ENCODE measurements at places on chromosomes 12 and 14.

- DNase-seq = peak; percentile 83
These were observed 60.7 kb upstream of the BDKRB2 start for GRCh38 chr14:96143906-96144305.

- peak; percentile 18 for DNase-seq
These were observed 8.3 kb upstream of the OR11H6 start for GRCh38 chr14:20215196-20215595.

GRCh38 chr14:67581643-67582042 is 18.4 kb downstream of the PIGH start:
- DNase-seq = no peak

DNA sequence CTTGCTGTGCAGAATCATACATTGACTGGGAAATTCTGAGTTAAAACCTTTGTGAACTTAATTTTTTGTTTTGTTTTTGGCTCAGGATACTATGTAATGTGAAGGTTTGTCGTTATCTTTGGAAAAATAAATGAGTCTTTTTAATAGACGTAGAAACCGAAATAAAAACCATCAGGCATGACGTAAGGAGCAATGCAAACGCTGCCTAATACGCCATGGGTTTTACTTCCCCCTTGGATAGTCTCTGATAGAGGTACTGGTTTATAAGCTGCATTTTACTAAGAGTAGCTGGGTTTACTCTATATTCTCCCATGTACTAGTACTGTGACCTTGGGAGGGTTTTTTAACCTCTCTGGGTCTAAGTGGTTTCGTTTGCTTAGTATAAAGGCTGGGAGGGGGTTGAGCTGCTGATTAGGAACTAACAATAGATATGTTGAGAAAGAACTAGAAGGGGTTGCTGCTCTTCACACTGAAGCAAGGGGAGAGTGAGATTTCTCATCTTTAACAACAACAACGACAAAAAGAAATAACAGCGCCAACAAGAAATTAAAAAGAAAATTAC is 66.8 kb upstream of the SLCO1C1 start:
- no peak for DNase-seq

DNA sequence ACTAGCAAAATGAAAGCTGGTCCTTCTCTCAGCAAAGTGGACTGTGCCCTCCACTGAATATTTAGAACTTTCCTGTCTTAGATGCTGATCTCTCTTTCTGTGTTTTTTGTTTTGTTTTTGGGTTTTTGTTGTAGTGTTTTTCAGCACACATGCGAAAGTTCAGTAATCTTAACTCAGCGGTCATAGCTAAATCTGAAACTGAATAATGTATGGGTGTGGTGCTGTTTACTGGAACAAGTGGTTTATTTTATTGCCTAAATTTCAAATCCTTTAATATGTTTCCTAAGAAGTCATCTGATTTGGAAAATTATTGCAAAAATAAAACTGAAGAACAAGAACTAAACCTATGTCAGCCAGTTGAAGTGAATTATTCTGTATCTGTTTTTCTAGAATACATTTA is 116.0 kb upstream of the LRIG3 start:
- DNase-seq = no peak
